ENCODE measurements at places on chromosomes 12 and 14.

DNA sequence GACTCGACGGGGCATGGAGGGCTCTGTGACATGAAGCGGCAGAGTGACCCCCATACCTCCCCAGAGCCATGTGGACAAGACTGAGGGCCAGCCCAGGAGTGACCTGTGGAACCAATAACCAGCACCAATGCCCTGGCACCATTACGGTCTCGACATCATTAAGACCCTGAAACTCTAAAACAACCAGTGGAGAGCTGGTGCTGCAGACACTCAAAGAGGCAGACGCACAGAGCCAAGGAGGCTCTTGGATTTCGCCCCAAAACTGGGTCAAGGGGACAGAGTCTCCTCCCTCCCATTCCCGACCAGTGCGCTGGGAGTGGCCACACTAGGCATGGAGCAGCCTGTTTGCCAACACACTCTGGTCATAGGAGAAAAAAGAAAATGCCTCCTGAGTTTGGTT is 41.6 kb upstream of the VASH1 start:
- no peak for DNase-seq

DNA sequence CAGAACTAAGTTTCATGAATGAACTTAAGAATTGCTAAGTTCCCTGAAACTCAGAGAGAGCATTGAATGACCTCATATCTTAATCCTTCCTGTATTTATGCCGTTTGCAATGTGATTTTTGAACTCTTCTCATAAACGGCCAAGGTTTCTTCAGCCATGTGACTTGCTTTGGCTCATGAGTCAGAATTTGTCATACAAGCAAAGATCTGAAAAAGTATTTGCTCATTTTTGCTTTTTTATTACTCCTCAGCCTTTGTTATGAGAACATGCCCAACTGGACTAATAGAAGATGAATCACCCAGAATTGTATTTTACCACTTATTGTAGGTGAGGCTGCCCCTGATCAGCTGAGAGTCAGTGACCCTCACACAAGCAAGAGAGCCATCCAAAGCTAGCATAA is 693.8 kb downstream of the BCL11B start:
- no peak for DNase-seq

DNA sequence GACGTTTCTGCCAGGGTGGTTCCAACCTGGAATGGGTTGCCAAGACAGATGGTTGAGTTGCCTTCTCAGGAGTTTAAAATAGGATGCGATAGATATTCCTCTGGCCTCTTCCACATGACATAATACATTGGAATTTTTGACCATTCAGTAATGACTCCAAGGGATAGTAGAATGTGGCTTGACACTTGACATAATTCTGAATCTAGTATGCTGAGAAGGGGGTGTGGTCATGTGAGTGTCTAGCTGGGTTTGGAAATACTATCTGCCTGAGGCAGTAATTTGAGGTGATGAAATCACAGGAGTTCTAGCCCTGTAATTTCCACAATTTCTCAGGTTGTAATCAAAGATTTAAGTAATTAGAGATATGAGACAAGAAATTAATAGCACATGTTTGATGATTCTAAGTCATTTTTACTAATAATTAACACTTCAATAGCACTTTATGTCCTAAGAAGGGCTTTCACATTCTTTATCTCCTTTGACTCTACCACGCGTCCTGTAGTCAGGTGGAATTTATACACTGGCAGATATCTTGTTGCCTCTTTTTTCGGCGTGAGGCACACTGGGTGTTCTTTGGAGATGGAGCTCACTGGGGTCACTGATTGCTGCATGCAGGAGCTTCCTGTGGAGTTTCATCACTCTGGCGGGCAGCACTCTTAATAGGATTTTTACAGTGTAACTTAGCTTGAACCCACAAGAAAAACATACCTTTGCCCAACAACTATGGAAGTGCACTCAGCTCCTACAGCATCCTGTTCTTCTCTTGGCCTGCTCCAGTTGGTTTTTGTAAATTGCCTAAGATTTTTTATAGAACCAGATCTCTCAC is 3.2 kb upstream of the AMIGO2 start:
- no peak for DNase-seq

- no peak for DNase-seq
Observed at GRCh38 chr12:89260841-89261637, 91.3 kb downstream of the DUSP6 start.

DNA sequence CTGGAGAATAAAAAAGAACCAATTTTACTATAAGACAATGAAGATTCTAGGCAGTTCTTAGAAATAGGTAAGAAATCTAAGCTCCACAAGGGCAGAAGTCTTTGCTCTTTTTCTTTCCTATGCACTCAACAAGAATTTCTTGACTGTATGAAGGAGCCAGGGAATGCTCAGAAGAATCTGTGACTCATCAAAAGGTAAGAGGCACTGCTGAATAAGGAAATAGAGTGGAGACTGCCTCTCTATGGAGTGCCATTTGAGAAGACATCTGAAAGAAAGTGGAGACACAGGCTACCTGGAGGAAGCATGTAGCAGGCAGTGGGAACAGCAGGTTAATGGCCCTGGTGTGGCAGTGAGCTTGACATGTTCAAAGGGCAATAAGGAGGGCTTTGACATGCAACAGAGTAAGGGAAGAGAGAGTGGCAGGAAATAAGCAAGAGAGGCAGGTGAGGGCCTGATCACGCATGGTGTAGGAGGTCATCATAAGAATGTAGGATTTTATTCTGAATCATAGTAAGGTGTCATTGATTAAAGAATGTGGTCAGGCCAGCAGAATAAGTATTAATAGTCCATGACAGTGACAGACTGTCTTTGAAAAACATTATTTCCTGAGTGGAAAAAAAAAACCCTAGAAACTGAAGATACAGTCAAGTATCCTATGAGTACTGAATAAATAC is 446.7 kb upstream of the GARIN6 start:
- DNase-seq = no peak

DNA sequence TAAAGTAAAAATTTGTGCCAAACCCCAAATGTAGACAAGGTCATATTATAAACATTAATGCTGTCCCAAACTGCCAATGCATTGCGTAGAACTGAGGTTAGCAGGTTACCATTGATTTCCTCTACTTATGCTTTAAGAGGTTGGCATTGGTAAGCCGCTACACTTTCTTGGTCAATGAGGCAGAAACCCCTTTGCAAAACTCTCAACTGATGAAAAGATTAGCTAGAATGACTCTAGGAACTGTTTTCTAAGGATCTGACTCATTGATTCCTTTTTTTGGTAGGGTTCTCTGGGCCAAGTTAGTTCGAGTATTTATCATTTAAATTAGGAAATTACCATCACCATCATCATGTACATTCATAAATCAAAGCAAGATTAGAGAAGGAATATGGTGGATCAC is 44.6 kb downstream of the HMGA2 start:
- DNase-seq = no peak
